ENCODE measurements at places on chromosomes 16 and 17. TPM values are rescaled to one million over a fixed set of nuclear protein-coding genes. Genes with fewer than 3 reads are reported as not detected.

DNA sequence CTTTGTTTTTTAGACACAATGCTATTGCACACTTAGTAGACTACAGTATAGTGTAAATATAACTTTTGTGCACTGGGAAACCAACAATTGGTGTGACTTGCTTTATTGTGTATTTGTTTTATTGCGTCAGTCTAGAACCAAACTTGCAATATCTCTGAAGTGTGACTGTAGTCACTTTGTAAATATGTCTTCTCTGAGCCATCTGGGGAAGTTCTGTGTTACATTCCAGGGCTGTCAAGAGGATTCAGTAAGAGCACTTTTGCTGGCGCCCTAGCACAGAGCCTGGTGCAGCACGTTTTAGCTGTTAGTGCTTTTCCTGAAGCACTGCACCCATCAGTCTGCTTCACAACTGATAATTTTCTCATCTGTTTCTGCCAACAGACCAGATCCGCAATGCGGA lies 73.2 kb downstream of the NT5M start:
- no peak for DNase-seq

LHX1 gene
- 116 TPM for polyA plus RNA-seq

GRCh38 chr16:20260215-20261009 lies 66.9 kb downstream of the GP2 start:
- DNase-seq: no peak

HSD17B1 gene
- 3.4 TPM for polyA plus RNA-seq

- DNase-seq: no peak
Observed at GRCh38 chr17:6075845-6076244, 5.7 kb downstream of the WSCD1 start.

PLD2 gene
- polyA plus RNA-seq: 38.1 TPM

NTN1 gene
- 12.0 TPM for polyA plus RNA-seq

SEPTIN12 gene
- polyA plus RNA-seq: not detected

- DNase-seq: no peak
Observed at GRCh38 chr17:3335876-3336275, 37.7 kb upstream of the OR3A1 start.

- DNase-seq: no peak
Observed at GRCh38 chr16:67021321-67021720, 7.6 kb upstream of the CBFB start.

PYDC1 gene
- not detected for polyA plus RNA-seq

DNA sequence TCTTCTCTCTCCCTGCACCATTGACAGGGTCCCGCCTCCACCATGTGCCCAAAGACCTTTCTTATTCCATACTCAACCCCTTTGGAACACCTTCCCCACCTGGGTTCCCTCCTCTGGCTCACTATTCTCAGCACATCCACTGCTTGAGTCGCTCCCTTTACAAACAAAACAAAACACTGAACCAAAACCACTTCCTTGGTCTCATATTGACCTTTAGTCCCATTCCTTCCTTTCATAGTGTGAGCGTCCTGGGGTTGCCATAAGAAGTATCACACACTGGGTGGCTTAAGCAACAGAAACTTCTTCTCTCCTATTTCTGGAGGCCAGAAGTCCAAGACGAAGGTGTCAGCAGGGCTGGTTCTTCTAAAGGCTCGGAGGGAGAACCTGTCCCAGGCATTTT lies 6.1 kb upstream of the TNRC6C start:
- no peak for DNase-seq

DNA sequence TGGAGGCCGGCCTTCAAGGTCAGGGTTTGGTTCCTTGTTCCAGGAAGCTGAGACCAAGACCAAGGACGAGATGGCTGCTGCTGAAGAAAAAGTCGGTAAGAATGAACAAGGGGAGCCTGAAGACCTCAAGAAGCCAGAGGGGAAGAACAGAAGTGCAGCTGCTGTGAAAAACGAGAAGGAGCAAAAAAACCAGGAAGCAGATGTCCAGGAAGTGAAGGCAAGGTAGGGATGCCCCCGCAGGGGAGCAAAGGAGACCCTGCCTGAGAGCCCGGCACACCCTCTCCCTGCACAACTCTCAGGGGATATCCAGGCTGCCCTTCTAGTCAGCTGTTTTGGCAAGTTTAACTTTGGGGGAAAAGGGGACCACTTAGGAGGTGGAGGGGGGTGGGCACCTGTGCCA lies 29.0 kb downstream of the RNF213 start:
- DNase-seq: no peak

DNA sequence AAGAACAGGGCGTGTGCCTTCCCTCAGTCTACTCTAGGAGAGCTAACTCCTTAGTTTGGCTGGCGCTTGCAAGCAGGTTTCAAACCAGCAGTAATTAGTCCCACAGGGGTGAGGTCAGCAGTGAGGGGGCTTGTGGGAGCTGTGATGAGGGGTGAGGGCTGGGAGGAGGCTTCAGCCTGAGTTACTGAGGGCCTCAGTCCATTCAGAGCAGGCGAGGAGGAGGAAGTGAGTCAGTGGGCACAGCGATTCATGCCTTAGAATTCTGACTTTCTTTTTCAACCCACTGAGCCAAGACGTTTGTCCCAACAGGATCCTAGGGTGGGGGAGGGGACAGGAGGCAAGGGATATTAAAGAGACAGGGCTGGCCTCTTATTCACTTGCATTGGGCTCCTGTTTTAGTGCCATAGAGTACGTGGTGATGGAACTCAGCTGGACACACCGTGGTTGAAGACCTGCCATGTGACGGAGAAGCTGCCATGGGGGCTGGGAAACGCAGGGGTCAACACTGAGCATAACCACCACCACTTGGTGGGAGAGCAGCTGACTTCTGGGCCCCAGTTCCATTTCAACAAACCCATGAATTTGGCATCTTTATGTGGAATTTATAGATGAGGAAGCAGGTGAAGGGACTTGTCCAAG lies 8.3 kb upstream of the ITGA3 start:
- no peak for DNase-seq

DNA sequence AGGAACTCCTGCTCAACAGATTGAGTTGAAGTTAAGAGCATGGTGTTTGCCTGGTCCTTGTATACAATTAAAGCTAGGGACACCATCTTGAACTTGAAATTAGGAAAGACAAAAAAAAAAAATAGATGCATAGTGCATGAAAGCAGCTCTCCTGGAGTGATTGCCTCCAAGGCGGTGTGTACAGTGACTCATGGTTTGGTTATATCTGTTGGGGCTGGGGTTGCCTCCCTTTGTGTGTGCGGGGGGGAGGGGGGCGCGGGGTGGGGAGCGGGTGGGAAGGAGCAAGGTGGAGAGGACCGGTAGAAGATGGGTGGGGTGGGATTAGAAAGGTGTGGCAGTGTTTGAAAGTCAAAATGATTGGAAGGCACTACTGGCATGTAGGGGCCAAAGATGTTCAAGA lies 3.4 kb downstream of the TMED6 start:
- DNase-seq: no peak

ELP5 gene
- 63.0 TPM for polyA plus RNA-seq

OR1F1 gene
- polyA plus RNA-seq: not detected

C16orf92 gene
- not detected for polyA plus RNA-seq

MYH3 gene
- 3.9 TPM for polyA plus RNA-seq

- no peak for DNase-seq
Observed at GRCh38 chr17:45440161-45440778, 7.6 kb upstream of the ARHGAP27 start.

DNA sequence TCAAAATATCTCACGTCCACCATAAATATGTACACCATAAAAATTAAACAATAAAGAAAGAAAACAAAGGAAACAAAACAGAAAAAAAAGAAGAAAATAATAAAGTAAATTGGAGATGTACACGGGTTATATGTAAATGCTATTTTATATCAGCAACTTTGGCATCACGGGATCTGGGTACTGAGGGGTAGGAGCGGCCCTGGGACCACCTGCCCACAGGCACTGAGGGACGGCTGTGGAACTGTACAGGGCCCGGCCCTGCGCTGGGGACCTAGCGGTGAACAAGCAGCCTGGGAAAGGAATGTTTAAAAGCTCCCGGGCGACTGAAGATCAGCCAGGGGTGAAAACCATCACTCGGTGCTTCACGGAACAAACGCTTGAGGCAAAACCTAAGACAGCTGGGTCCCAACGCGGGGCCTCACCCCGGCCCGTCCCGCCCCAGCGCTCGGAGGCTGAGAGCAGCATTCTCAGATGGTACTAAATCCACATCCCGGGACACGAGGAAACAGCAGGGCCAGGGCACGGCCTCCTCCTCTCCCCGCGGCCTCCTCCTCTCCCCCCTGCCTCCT lies 31.2 kb downstream of the NXN start:
- no peak for DNase-seq

DNA sequence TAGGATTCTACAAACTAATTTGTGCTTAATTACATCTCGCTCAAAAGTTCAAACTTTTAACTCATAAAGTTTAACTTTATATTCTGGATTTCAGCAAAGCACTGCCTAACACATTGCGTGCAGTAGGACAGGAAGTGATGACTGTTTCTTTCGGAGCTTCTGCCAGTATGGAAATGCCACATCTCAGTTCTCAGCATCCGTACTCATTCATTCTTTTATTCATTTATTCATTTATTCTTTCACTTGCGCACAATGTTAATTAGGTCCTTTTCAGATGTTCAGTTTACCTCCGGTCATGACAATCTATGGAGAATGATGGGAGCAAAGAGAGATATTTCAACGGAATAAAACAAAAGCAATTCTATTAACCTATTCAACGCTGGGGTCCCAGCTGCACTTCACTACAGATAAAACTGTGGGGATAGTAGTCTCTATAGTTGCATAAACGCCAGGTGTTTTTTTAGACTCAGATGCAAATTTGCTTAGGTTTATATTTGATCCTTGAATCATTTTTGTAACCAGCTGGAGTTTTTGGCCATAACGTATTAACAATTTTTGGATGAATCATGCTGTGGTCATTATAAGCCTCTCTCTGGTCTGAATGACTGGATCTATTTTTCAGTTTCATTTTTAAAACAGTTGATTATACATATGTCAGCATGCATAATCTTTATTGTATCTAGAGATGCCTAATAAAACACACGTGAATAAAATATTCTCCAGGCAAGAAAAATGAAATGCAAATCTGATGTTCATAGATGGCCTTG lies 143.9 kb downstream of the KCNJ2 start:
- no peak for DNase-seq

GRCh38 chr16:75627851-75628250 lies 4.8 kb upstream of the ADAT1 start:
- no peak for DNase-seq

GRCh38 chr17:55259684-55260111 lies 5.1 kb upstream of the HLF start:
- DNase-seq: no peak

DNA sequence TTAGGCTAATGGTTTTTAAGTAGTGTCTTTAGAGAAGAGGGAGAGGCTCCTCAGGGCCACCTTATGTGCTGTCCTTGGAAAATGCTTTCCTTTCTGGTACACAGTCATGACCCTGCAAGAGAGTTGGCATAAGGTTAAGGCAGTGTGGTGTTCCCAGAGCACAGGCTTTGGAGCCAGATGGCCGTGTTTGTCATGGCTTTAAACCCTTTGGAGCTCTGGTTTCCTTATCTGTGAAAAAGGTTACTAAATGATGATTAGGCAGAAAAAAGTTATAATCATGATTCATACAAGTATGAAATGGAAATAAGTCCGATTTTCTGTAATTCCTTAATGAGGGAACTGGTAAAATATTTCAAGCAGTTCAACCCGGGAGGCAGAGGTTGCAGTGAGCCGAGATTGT lies 13.2 kb downstream of the UTP4 start:
- no peak for DNase-seq

DNA sequence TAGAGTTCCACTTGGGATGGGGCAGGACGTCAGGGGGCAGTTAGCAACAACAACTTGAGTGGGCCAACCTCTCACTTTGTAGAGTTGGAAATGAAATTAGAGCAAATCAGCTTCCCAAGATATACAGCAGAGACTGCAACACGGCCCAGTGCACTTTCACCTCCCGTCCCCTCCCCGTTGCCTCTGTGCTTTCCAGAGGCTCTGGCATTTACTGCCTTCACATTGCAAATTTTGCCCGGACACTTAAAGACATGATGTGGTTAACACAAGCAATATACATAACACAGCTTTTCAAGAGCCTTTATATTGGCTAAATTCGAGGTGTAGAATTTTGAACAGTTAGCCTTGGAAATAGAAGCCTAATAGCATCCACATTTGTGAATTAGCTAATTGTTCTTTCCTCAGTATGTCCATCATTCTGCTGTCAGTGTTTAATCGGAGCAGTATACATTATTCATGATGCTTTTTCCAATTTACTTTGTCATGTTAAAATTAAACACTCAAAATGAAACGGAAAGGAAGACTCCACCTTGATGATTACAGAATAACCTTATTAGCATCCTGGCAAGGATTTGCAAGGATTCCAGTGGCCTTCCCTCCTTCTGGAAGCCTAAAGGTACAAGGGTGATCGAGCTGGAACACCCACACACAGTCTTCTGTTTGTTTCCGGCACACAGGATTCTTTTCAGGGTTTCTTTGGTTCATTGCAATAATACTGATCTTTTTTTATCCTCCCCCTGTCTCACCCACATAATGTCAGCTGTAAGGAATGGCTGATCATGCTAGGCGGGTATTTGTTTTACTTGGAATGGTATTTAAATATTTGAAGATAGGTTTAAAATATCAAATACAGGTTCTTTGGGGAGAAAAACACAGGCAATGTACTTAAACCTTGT lies 190.9 kb upstream of the CACNG5 start:
- DNase-seq: peak; percentile 7

GRCh38 chr17:57949649-57950048 lies 5.6 kb downstream of the CUEDC1 start:
- no peak for DNase-seq

GRCh38 chr17:10294180-10294579 lies 78.6 kb downstream of the MYH13 start:
- no peak for DNase-seq

- DNase-seq: no peak
Observed at GRCh38 chr17:55814377-55814776, 63.5 kb downstream of the PCTP start.

DNA sequence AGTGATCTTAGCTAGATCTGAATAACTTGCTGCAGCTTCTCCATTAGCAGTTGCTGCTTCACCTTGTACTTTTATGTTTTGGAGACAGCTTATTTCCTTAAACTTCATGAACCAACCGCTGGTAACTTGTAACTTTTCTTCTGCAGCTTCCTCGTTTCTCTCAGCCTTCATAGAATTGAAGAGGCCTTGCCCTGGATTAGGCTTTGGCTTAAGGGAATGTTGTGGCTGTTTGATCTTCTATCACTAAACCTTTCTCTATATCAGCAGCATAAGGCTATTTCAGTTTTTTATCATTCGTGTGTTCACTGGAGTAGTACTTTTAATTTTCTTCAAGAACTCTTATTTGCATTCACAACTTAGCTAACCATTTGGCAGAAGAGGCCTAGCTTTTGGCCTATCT lies 21.5 kb upstream of the TMEM92 start:
- DNase-seq: no peak

KRTAP17-1 gene
- not detected for polyA plus RNA-seq

DNA sequence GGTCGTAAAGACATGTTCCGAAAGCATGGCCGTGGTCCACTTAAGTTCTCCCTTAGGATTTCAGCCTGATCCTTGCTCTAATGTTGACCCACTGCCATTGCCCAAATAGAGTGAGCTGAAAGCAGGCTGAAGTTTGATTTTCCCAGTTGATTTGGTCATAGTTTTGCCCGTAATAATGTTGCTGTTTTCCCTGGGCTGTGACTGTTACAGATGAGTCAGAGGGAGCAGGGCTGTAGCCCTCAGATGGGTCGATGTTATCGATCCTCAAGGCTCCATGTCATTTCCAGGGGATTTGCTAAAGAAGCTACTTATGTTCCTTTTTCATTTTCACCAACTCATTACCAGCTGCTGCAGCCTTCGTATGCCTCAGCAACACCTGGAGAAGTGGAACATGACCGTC lies 169.0 kb upstream of the ZFHX3 start:
- no peak for DNase-seq

CAVIN1 gene
- 77.9 TPM for polyA plus RNA-seq

MFAP4 gene
- polyA plus RNA-seq: 260 TPM

PCGF2 gene
- polyA plus RNA-seq: 59.7 TPM

GRCh38 chr16:85709766-85710585 lies 21.2 kb upstream of the GINS2 start:
- DNase-seq: no peak

INCA1 gene
- polyA plus RNA-seq: 7.2 TPM

Measured in renal cortex interstitium (tissue), 15 donors.